ENCODE measurements at places on chromosomes 5 and 9.

GRCh38 chr5:68240202-68240601 is 24.6 kb downstream of the PIK3R1 start:
- no peak for DNase-seq

DNA sequence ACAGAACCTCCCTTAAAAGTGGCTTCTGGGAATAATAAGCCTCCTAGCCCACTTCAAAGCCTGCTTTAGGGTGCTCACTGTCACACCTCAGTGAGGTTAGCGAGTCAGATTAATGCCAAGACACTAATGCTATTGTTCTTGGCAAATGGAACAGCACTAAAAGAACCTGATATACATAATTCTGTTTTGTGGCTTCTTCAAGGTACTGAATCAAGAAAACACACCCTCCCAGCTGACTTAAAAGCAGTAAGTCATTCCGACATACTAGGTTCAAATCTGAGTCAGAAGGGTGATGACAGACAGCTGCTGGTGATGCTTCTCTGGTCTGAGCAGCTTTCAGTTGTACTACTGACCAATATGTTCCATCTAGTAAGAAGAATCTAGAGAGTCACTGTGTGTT is 121.6 kb downstream of the OXCT1 start:
- no peak for DNase-seq

- DNase-seq = no peak
These were observed 366.9 kb upstream of the IRX2 start for GRCh38 chr5:3118340-3118739.

DNA sequence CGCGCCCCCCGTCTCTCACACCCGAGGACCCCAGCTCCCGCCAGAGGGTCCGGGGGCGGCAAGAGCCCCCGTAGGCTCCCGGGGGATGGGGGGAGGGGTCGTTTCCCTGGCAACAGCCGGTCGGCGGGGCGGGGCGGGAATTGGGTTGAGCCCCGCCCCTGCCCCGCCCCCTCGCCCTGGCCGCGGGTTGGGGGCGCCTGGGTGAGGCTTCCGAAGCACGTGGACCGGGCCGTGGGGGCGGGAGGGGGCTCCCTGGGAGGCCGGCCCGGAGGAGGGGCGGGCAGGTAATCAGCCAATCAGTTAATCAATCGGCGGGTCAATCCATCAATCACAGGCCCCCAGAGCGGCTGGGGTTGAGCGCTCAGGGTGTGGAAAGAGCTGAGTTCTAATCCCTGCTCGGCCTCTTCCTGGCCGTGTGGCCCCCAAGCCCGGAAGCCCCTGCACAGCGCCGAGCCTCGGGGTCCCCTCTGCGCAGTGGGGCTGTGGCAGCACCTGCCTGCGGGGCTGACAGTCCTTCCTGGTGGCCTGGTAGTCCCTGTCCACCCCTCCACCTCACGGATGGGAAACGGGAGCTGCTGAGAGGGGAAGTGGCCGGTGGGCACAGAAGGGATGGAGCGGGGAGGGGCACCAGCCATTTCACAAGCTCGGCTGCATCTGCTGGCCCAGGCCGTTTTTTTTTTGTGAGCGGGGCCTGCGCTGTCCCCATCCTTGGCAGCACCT is 174.2 kb upstream of the IER5L start:
- DNase-seq = peak; percentile 53

- DNase-seq = no peak
These were observed 20.7 kb upstream of the ANKRD34B start for GRCh38 chr5:80590766-80591165.

DNA sequence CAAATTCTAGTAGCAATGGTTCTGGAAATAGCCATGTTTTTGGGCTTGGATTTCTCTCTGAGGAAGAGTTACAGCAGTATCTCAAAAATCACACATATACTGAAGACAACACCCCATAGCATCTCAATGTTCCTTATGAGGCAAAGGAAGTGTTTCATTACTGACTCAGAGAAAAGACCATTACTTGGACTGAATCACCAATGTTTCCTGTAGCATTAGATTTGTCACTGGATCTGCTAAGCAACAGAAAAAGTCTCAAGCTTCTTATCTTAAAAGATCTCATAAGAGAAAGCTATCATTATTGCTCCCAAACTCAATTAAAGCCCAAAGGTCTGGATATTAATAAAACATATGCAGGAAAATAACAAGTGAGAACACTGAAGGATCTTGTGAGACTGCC is 272.4 kb downstream of the ADAMTS6 start:
- DNase-seq = no peak

- DNase-seq = no peak
These were observed 17.3 kb upstream of the SPTLC1 start for GRCh38 chr9:92132501-92132900.

DNA sequence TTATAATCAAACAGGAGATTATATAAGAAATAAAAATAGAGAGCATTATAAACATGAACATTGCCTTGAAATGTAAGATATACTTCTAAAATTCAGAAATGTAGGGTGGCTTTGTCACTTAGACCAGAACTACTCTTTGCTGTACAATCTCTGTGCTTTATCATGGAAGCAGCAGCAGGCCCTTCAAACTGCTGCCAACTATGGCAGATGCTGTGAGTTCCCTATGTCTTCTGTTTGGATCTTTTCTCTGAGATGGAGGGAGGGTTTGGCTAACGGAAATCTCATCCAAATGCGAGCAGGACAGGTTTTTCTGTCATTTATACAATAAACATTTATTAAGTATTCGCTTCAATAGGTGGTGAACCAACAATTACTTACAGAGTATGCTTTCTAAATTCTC is 34.8 kb upstream of the RICTOR start:
- DNase-seq = no peak

DNA sequence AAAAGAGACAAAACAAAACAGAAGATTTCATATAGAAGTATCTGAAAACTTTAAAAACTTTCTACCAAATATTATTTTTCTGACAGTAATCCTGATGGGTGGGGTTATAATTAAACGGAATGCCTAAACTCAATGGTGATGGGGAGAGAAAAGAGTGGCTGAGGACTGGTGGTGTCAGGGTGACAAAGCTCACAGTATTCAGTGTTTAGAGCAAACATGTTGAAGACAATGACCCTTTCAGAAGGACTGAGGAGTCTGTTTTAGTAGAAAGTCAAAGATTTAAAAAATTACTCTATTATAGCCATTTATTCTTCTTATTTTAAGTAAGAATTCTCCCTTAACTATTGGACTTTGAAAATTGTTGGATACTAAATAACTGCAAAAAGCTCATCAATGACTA is 1144.0 kb downstream of the TAF11L14 start:
- DNase-seq = no peak
